ENCODE measurements at places on chromosomes 12 and 14.

DNA sequence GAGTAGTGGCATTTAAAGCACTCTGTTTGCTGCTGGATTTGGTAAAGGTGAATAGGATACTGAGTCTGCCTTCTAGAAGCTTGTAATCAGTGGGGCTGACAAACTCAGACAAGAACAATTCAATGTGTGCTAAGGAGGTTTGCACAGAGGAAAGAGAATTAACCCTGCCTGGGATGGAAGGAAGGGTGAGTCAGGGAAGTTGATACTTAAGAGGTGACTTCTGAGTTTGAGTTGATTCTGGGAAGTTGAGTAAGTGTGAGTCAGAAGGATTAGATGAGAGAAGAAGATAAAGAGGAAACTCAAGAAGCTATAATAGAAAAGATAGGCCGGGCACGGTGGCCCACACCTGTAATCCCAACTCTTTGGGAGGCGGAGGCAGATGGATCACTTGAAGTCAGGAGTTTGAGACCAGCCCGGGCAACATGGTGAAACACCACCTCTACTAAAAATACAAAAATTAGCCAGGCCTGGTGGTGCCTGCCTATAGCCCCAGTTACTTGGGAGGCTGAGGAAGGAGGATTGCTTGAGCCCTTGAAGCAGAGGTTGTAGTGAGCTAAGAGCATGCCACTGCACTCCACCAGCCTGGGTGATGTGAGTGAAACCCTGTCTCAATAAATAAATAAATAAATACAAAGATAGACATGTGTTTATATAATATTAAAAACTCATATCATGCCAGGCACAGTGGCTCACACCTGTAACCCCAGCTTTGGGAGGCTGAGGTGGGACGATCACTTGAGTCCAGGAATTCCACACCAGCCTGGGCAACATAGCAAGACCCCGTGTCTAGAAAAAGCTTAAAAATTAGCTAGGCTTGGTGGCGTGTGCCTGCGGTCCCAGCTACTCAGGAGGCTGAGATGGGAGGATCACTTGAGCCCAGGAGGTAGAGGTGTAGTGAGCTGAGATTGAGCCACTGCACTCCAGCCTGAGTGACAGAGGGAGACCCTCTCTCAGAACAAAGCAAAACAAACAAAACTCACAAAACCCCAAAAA lies 126.8 kb upstream of the CPM start:
- DNase-seq: peak; percentile 69

DNA sequence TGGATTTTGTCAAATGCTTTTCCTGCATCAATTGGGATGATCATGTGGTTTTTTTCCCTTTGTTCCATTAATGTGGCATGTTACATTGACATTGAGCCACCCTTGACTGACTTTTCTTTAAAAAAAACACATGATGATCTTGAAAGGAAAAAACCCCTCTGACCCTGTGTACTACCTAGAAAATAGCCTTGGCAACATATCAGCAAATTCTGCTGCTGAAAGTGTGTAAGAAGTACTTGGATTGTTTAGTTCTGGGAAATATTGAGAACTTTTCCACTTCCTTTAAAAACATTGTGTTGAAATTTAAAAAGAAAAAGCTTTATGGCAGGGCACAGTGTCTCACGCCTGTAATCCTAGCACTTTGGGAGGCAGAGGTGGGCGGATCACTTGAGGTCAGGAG lies 20.7 kb downstream of the ACACB start:
- no peak for DNase-seq

GRCh38 chr12:40946612-40947194 lies 241.4 kb upstream of the PDZRN4 start:
- peak; percentile 24 for DNase-seq

GRCh38 chr12:25254271-25254880 lies 3.6 kb upstream of the KRAS start:
- DNase-seq: peak; percentile 4

GRCh38 chr14:102873131-102873530 lies 49.3 kb upstream of the AMN start:
- no peak for DNase-seq

DNA sequence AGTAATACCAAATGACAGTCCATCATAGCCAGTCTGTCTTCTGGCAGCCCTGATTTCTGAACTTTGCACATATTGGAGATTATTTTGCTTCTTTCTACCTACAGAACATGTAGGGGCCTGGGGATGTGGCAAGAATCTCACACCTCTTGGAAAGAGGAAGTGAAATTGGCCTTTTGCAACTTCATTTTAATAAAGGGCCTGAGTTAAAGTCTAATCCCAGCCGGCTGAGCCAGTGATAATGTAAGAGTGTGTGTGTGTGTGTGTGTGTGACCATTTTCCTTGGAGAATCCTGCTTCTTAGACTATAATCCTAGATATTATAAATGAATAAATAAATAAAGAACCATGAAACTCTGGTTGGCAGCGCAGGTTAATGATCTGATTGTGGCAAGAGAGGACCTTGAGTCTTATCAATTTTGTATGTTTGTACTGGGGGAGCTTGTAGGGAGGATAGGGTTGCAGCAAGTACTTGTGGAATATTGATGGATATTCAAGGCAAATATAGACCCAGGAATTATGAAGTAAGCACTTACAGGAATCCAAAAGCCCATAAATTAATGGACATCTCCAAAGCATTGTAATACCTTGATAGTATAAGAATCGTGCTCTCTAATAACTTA lies 233.2 kb upstream of the AMIGO2 start:
- DNase-seq: no peak

- DNase-seq: peak; percentile 77
Observed at GRCh38 chr12:13233830-13234641, 37.5 kb downstream of the EMP1 start.

DNA sequence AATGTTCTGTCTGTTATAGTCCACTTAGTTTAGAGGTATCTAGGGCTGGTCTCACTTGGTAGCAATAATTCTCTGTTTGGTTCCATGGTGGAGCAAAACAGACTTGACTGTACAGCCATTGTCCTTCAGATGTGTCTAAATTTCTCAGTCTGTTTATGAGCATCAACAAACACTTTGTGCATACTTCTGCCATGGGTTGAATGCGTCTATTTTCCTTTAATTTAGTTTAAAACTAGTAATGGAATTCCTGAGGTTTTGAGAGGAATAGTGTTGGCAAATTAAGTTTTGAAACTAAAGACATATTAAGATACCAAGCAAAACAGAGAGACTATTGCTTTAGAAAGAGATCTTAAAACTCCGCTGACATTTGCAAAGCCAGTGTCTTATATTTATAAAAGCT lies 22.6 kb downstream of the FRS2 start:
- DNase-seq: no peak

- no peak for DNase-seq
Observed at GRCh38 chr12:24078318-24078765, 128.9 kb upstream of the SOX5 start.

DNA sequence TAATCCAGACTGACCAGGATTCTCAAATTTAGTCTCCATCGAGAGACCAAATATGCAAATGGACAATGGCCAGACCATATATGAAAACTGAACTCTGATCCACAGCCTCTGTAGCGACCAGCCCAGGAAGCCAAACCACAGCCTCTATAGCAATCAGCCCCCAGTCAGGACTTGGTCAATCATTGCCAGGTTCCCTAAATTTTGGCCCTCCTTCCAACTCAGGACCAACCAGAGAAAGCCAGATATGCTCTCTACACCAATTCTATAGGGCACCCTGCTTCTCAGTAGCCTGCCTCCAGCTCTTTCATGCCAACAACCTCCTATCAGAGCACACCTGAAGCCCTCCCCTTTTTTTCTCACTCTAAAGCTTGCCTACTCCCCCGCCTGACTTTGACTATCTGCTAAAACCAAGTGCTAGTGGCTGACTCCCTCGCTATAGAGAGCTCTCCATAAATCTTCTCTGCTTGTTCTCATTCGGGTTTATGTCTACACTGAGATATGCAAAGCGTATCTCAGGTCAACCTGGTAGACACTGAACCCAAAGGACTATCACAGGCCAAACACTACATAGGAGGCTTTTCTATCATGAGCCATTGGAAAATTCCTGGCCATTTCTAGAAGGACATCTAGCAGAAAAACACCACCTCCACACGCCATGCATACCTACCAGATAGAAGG lies 110.5 kb upstream of the FUT8 start:
- DNase-seq: no peak

DNA sequence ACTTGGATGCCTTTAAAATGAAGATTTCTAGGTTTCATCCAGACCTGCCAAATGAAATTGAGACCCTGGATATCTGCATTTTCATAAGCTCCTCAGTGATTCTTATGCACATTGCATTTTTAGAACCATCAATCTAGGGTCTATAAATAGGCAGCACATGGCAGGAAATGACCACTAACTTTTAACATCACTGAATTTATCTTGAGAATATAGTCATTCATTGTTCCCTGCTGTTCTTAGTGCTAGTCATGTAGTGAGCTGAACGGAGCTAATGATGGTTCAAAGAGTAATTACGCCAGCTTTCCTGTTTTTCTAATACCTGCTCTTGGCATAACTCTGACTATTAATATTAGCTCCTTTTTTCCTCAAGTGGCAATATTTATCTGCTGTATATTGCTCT lies 91.6 kb downstream of the TPH2 start:
- no peak for DNase-seq

- DNase-seq: peak; percentile 22
Observed at GRCh38 chr12:20097626-20098025, 270.7 kb upstream of the PDE3A start.

DNA sequence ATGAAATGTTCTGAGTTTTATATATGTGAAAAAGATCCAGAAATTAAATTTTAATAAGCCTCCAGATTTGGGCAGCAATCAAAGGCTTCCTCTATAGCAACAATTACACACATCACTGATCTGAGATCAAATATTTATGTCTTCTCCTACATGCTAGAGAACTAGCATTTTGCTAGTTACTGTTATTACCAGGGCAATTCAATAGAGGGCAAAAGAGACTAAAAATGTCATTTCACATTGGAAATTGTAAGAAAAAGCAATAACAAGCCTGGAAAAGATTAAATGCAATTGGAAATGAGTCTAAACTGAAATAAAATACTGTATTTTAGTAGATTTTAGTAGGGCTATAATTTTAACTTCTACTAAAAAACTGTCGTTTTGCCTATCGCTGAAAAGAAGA lies 32.6 kb upstream of the ANO6 start:
- peak; percentile 45 for DNase-seq

GRCh38 chr14:95814363-95815225 lies 62.0 kb upstream of the TUNAR start:
- no peak for DNase-seq

DNA sequence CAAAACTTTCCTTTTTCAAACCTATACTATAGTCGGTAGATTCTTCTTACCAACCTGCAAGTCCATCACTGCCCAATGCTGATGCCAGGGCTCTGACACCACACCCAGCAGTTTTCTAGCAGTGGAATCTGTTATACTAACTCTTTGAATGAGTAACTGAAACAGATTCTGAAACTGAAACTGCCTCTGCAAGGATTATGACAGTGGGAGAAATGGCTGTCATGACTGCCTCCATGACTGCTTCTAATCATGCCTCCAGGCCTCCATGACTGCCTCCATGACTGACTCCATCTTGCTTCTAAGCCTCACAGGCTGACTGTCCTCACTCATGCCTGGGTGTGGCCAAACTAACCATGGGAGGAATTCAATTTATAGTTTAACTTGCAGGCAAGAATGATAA lies 29.4 kb upstream of the OXA1L start:
- DNase-seq: no peak

- no peak for DNase-seq
Observed at GRCh38 chr14:32820181-32820580, 118.5 kb upstream of the NPAS3 start.

DNA sequence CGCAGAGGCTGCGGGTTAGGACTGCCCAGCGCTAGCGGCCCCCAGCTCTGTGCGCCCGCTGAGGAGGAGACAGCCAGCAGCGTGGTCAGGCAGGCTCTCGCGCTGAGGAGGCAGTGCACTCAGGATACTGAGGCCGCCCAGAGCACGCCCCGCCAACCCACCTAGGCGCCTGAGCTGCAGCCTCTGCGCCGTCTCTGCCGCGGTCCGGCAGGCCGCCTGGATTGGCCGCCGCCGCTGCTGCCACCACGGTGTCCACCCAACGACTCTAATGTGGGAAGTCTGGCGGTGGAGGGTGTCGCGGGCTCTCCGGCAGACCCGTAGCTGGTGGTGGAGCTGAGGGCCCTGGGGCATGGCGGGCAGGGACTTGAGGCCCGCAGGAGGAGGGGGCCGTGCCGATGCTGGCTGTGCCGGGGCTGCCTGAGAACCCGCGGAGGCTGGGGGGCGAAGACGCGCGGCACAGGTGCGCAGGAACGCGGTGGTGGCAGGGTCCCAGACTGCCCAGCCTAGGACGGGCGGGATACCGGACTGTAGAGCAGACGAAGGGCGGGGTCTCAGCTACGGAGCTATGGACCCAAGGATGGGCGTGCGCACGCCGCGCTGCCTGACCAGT lies 69.9 kb downstream of the ASCL4 start:
- DNase-seq: peak; percentile 13

DNA sequence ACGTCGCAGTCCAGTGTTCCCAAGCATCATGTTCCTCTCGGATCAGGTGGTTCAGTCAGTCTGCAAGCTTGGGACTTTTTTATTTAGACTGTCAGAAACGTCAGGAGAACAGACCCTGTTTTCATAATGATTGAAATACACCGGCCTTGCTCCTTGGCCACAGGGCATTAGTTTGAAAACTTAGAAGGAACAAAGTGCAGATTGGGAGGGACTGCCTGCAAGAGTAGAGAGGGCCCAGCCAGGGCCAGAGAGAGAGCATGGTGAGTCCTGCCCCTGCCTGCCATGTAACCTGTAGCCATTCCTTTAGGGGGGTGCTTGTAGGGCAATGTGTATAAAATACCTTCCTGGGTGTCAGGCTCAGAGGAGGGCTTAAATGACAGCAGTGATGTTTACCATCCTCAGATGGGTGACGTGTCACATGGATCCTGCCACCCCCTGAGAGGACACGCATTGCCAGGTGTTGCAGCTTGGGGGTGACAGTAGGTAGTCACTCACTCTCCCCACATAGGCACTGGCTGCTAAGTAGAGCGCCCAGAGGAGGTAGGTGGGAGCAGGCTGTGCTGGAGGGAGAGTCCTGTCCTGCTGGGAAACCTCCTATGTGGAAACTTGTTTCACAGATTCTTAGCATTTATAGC lies 45.7 kb downstream of the MMAB start:
- DNase-seq: no peak

DNA sequence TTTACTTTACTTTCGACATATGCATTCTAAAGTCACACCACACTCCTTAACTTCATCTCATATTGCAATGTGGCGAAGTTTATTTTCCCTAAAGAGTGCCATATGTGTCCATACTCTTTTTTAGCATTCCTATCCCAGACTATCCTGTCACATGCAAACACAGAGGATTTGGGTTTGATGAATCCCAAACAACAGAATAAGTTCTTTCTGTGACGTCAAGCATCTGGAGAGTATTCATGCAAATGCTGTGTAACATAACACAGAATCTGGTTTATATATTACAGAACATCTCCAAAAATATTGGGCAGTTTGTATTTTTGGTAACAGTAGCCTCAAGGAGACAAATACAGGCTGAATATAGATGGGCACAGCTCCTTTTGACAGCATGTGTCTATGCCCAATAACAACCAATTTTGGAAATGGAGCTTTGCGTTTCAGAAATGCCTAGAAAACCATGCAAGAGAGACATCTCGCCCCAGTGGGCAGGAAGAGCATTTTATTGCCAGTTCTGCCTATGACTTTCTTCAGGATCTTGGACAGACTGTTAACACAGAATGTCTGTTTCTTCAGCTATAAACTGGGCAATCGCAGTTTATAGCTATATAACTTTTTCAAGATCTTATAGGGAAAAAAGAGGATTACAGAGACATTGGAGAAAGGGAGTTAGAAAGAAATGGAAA lies 190.8 kb downstream of the ADAMTS20 start:
- DNase-seq: no peak
